A549 treated with dexamethasone at 1 μM for 4 hours (cell line): ENCODE measurements at places on chromosomes 3 and 15. TPM values are rescaled to one million over a fixed set of nuclear protein-coding genes. Genes with fewer than 3 reads are reported as not detected.

FAM81A gene
- total RNA-seq: 9.7 to 14.8 TPM (median 13.1 TPM) in 5 replicates

TLR9 gene
- total RNA-seq: 0.02 to 0.12 TPM (median 0.07 TPM) in 3 of 5 replicates, not detected in the others

ZNF710 gene
- 12.5 to 19.9 TPM (median 17.5 TPM) in 5 replicates for total RNA-seq

KBTBD13 gene
- not detected in 5 replicates for total RNA-seq

RNU6-1 gene
- total RNA-seq: not detected in 5 replicates
